ENCODE measurements at places on chromosomes 12 and 14.

GRCh38 chr12:63882844-63883243 is 38.3 kb downstream of the SRGAP1 start:
- DNase-seq: no peak

DNA sequence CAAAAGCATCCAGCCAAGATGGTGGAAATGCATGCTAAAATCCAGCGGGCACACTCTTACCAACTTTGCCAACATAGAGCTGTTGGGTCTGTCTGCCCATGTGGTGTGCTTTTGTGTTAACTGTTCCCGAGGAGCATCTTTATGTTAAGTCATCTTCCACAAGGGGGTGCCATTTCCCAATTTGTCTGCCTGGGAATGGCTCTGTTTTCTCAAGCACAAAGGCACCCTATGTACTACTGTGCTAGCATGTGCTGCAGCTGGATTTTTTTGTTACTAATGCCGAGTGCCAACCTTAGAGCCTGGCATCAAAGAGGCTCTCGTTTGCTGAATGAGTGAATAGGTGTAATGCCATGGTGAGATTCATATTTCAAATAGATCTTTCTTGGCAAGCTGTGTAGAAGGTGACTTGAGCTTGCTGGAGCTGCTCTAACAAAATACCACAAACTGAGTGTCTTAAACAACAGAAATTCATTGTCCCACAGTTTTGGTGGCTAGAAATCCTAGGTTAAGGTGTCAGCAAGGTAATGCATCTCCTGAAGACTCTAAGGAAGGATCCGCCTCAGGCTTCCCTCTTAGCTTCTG is 74.3 kb downstream of the TRHDE start:
- no peak for DNase-seq

DNA sequence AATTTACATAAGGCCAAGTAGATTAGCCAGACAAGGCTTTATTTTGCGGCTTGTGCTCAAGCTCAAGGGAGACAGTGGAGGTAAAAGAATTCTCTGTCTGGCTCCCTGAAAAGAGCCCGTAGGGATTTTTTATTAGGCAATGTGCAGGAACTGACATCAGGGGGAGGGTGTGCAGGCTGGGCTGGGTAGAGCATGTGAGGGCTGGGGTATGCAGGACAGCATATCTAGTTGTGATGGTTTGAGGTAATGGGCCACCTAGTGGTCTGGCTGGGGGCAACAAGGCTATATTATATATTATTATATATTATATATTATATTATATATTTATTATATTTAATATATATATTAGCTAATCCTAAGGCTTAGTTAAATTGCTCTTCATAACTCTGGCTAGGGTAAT is 102.1 kb downstream of the TMEM117 start:
- DNase-seq: no peak

DNA sequence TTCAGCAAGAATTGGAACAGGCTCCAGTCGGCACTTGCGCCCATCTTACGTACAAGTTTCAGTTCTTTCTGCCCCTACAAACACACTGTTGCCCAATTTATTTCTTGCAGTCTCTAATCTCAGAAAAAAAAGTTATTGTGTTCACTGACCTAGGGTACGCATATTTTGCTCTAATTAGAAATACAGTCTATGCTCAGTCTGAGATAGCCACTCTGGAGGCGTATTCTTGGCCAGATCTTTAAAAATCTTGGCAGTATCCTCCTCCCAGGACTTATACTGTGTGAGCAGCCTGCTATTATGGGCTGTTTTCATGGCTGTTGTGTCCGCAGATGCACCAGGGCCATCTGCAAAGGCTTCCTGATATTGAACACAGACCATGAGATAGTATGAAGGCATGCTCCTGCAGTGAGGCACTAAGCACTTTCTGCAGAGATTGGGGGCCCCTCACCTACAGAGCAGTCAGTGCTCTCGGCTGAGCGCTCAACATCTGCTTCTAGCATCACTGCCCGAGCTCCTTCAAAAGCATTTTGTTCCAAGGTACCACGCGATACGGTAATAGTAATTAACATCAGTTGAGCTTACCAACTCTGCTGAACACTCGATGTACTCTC is 57.9 kb downstream of the PPM1H start:
- no peak for DNase-seq

- DNase-seq: no peak
Observed at GRCh38 chr12:68984796-68985573, 52.0 kb upstream of the CPM start.

DNA sequence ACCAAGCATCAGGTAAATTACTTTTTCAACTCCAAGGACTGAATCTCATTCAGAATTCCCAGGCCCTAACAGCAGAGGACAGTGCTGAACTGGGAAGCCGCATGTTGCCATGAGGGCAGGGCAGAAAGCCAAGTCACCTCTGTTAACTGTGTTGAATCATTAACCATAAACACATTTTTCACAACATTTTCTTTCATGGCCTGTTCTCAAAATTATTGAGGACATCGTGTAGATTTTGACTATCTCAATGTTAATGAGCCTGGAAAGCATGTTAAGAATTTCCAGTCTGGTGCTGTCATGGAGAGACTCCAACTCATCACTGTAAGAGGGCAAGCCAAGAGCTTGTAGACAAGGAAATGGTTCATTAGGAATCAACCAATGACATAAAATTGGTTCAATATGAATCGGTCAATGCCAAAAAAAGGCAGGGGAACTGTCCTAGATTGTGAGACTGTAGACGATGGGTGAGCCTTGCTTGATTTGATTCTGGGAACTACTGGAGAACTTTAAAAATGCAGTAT is 33.7 kb downstream of the CPM start:
- DNase-seq: no peak

GRCh38 chr12:114092981-114093380 is 126.9 kb upstream of the RBM19 start:
- DNase-seq: no peak

- DNase-seq: no peak
Observed at GRCh38 chr14:102378830-102379229, 16.1 kb downstream of the TECPR2 start.

GRCh38 chr12:122079532-122080081 is 1.1 kb downstream of the MLXIP start:
- DNase-seq: no peak

DNA sequence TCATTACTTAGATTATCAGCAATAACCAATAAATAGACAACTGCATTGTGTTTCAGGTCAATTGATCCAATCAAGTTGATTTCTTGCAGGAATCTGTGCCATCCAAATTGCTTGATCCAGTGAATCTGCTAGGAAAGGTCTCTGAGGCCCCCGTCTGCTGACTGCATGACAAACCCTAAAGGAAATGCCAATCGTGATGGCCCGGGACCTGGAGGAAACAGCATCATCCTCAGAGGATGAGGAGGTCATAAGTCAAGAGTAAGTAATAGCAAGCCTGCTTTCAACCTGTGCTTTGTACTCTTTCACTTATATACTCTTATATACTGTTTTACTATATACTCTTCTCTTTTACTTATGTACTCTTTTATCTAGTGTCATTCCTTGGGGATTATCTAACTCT is 1.9 kb downstream of the TTLL5 start:
- no peak for DNase-seq

DNA sequence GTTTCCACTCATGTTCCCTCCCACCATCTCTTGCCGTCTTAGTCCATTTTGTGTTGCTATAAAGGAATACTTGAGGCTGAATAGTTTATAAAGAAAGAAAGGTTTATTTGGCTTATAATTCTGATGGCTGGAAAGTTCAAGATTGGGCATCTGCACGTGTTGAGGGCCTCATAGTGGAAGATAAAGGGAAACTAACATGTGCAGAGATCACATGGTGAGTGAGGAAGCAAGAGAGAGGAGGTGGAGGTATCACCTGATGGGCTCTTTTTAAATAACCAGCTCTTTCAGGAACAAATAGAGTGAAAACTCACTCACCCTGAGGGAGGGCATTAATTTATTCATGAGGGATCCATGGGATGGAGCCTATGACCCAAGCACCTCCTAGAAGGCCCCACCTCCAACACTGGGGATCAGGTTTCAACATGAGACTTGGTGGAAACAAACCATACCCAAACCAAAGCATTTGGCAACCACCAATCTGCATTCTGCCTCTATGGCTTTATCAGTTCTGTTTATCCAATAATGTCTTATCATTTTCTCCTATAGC is 29.5 kb downstream of the MYO1H start:
- DNase-seq: no peak

- DNase-seq: no peak
Observed at GRCh38 chr12:144650-145284, 69.2 kb downstream of the SLC6A12 start.

DNA sequence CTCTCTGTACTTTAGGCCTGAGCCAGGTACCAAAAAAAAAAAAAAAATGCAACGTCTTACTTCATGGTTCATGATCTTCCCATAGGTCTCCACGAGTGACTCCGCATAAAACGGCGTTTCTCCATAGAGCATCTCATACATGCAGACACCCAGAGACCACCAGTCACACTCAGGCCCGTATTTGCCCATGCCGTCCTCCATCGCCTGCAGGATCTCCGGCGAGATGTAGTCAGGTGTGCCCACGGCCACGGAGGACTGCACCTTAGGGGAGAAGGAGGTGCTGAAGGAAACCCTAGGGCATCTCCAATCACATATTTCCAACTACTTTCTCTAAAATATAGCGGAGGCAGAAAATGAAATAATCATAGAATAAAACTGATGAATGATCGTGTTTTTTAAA is 61.0 kb downstream of the AMN start:
- DNase-seq: no peak

- DNase-seq: no peak
Observed at GRCh38 chr12:25592725-25593495, 39.8 kb upstream of the LMNTD1 start.

GRCh38 chr14:104752423-104752734 is 568 bp upstream of the SIVA1 start:
- DNase-seq: no peak

Measured in stimulated activated CD4-positive, alpha-beta T cell treated with anti-CD3 and anti-CD28 coated beads, Interleukin-1b, Interleukin-23, amount 100 ng/mL, for 4 hours (primary cell).